ENCODE measurements at places on chromosomes 5 and 9.

DNA sequence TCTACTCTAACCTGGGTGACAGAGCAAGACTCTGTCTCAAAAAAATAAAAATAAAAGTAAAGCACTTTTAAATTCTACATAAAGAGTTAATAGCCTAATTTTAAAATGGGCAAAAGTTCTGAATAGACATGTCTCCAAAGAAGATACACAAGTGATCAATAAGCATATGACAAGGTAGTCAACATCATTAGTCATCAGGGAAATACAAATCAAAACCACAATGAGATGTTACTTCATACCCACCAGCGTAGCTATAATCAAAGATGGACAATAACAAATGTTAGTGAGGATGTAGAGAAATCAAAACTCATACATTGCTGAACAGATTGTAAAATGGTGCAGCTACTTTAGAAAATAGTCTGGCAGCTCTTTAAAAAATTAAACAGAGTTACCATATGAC lies 64.1 kb downstream of the IQGAP2 start:
- peaks cover 49% of the 10 kb centered on the region for H3K36me3 ChIP-seq
- H3K27me3 ChIP-seq: no peaks in the 10 kb centered on the region
- H3K27ac ChIP-seq: no peak overlapping the region
- no peak overlapping the region for H3K4me3 ChIP-seq

DNA sequence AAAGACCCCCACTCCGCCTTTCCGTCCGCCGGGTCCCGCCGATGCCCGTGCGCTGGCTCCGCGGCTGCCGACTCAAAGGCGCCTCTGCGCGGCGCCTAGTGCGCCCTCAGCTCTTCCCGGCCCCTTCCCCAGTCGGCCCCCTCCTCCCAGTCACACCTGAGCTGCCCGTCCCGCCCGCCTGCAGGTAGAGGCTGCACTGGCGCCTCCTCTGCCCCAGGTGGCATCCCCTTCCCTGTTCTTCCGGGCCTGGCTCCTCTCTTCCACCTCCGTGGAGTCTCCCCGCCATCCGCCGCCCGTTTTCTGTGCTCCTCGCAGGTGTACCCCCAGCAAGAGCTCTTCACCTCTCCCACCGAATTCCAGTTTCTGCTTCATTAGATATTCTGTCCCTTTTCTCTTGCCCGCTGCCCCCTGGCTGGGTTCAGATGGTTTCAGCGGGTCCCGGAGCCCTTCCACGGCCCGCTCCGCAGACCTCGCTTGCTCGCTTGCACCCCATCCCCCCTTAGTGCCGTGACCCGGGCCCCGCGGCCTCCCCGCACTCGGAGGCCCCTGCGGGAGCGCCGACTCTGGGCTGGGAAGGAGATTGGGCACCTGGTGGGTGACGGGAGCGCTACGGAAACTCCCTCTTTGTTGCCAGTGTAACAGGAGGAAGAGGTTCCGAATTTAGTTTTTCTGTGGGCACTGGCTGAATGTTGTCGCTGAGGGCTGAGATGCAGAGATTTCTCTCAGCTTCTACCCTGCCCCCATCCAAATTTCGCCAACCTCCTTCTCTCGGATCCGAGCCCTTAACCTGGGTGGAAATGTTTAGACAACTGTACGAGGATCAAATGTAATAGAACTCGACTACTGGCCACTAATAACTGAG lies 809 bp downstream of the SLC44A1 start:
- peak overlapping the region; percentile 57 for H3K4me3 ChIP-seq
- no peaks in the 10 kb centered on the region for H3K36me3 ChIP-seq
- peak; percentile 38 for DNase-seq

DNA sequence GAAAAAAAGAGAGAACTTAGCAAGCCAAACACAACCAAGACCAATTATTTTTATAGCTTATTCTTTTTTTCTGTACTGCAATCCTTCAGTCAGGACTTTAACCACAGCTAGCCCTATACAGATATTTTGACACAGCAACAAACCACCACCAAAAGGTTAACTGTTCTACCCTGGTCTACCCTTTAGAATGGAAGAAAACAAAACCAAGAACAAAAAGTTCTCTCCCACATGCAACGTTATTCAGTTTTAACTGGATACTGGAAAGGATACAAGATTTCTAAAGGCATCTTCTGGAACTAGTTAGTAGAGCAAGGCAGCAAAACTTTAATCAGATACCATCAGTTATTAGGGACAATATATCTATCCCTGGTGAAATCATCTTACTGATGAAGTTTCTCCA lies 32.6 kb downstream of the ECPAS start:
- H3K27me3 ChIP-seq: no peaks in the 10 kb centered on the region
- no peak overlapping the region for H3K27ac ChIP-seq
- DNase-seq: no peak

DNA sequence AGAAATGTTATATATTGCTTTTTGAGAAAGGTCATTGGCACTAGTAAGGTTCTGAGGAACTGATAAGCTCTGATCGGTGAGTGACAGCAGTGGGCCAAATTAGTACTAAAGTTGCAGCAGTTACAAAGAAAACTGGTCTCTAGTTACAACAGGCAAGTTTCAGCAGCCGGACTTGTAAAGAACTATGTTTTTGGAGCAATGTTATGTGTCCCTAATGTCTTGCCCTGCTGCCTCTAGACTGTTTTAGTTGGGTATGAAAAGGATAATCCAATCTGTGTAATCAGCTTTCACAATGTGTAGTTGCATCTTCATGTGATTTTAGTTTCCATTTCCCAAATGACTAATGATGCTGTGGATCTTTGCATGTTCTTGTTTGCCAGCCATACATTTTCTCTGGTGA lies 113.5 kb downstream of the CAMK4 start:
- H3K27ac ChIP-seq: no peak overlapping the region
- DNase-seq: no peak
- no peaks in the 10 kb centered on the region for H3K27me3 ChIP-seq

DNA sequence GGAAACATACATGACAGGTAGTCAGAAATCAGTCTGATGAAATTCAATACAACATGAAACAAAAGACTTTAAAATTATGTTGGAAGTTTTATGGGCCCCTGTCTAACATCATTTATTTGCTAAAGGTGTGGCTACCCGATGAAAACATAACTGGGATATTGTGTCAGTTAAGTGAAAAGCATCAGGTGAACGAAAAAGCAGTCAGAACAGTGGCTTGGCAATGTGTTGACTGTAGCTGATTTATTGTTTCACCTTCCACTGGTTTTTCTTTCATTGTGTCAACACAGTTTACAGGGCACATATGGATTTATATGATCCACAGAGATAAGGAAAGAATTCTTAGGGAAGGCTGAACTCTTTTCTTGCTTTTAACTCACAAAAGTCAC lies 429.6 kb upstream of the ZNF608 start:
- DNase-seq: no peak
- no peak overlapping the region for H3K27ac ChIP-seq
- no peaks in the 10 kb centered on the region for H3K27me3 ChIP-seq
- no peaks in the 10 kb centered on the region for H3K36me3 ChIP-seq
- H3K4me1 ChIP-seq: no peaks in the 10 kb centered on the region
- no peak overlapping the region for H3K4me3 ChIP-seq

GRCh38 chr5:158819840-158820620 lies 279.7 kb downstream of the EBF1 start:
- no peaks in the 10 kb centered on the region for H3K36me3 ChIP-seq
- no peak overlapping the region for H3K27ac ChIP-seq
- H3K4me1 ChIP-seq: no peaks in the 10 kb centered on the region

GRCh38 chr9:96062031-96062430 lies 186.5 kb downstream of the ERCC6L2 start:
- H3K36me3 ChIP-seq: no peaks in the 10 kb centered on the region
- H3K4me3 ChIP-seq: no peak overlapping the region
- H3K27ac ChIP-seq: no peak overlapping the region

- H3K36me3 ChIP-seq: no peaks in the 10 kb centered on the region
- H3K4me3 ChIP-seq: no peak overlapping the region
- no peak overlapping the region for H3K27ac ChIP-seq
- DNase-seq: no peak
Measured at GRCh38 chr9:107870927-107871680, 381.5 kb upstream of the KLF4 start.

GRCh38 chr9:116635908-116636307 lies 51.2 kb upstream of the TRIM32 start:
- H3K27ac ChIP-seq: no peak overlapping the region
- DNase-seq: no peak
- no peak overlapping the region for H3K4me3 ChIP-seq
- H3K36me3 ChIP-seq: no peaks in the 10 kb centered on the region

DNA sequence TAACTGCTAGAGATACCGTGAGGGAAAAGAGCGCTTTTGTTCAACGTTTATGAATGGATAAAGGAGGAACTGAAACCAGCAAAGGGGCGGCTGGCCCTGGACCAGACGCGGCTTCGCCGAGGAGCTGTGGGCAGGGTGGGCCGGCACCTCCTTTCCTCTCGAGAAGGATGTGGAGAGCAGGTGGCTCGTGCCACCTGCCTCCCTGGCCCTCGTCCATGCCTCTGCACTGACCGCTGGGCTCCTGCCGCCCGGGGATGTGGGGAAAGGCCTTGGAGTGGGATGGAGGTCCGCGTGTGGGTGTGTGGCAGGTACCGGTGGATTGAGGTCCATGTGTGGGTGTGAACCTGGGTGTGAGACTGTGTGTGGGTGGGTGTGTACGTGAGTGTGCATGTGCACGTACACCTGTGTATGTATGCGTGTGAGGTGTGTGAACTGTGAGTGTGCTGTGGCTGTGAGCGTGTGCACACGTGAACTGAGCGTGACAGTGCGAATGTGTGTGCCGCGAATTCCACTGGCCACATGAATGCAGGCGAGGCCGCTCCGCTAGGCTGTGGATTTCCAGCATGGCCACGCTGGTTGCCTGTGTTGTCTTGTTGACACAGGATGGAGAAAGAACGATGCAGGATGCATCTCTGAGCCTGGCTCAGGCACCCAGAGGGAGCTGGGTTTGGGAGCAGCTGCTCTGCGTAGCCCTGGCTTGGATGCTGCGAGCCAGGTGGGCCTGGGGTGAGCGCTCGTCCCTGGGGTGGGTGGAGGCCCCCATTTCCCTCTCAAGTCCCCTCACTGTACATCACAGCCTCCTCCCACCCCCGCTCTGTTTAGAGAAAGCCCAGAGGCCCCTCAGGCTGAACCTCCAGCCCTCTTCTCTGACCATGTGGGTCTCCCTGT lies 4.4 kb upstream of the CEP72 start:
- no peak overlapping the region for H3K27ac ChIP-seq
- H3K27me3 ChIP-seq: no peaks in the 10 kb centered on the region
- H3K36me3 ChIP-seq: no peaks in the 10 kb centered on the region
- no peak for DNase-seq

DNA sequence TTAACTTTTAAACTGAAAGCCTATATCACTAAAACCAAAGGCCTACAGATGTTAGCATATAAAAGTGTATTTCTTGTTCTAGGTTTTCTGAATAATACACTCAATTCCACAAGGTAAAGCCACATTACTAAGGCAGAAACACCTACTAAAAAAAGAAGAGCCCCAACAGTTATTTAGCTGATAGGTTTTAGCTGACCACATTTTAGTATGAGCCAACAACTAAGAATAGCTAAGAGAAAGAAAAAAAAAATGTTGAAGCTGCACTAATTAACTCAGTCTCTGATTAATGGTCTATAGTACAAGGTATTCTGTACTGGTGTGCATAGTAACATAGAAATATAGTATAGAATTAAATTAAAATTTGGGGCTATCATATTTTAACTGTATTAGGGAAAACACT lies 23.5 kb downstream of the ZFR start:
- no peaks in the 10 kb centered on the region for H3K27me3 ChIP-seq
- H3K4me1 ChIP-seq: peaks cover 12% of the 10 kb centered on the region
- H3K4me3 ChIP-seq: peak overlapping the region; percentile 14

DNA sequence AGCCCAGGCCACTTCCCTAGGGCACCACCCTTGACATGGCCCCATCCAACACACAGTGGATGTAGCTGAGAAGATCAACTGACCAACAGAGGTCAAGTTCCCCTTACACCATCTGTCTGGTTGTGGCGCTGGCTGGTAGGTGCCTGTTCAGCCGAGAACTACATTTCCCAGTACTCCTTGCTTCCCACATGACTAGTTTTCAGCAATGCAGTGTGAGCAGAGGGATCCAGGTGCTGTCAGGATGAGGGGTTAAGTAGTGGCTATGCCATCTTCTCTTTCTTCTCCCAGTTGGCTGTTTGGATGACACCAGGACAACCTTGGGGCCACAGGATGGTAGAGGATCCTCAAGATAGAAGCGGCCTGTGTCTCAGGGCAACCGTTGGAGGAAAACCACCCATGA lies 48.6 kb upstream of the SH3PXD2B start:
- H3K27me3 ChIP-seq: no peaks in the 10 kb centered on the region
- H3K36me3 ChIP-seq: no peaks in the 10 kb centered on the region
- H3K4me1 ChIP-seq: no peaks in the 10 kb centered on the region
- H3K4me3 ChIP-seq: no peak overlapping the region
- DNase-seq: no peak
- no peak overlapping the region for H3K27ac ChIP-seq

GRCh38 chr9:108787690-108788048 lies 68.1 kb downstream of the ACTL7B start:
- no peaks in the 10 kb centered on the region for H3K4me1 ChIP-seq
- no peak overlapping the region for H3K27ac ChIP-seq
- H3K4me3 ChIP-seq: no peak overlapping the region
- H3K27me3 ChIP-seq: peaks cover 5% of the 10 kb centered on the region
- DNase-seq: no peak

GRCh38 chr9:134913713-134914500 lies 3.8 kb downstream of the FCN1 start:
- no peak for DNase-seq
- H3K4me3 ChIP-seq: no peak overlapping the region
- no peak overlapping the region for H3K27ac ChIP-seq
- H3K27me3 ChIP-seq: no peaks in the 10 kb centered on the region
- H3K36me3 ChIP-seq: no peaks in the 10 kb centered on the region

- H3K27ac ChIP-seq: no peak overlapping the region
- no peaks in the 10 kb centered on the region for H3K4me1 ChIP-seq
- no peak overlapping the region for H3K4me3 ChIP-seq
- no peaks in the 10 kb centered on the region for H3K36me3 ChIP-seq
Measured at GRCh38 chr9:102985162-102985895, 9.8 kb upstream of the CYLC2 start.

DNA sequence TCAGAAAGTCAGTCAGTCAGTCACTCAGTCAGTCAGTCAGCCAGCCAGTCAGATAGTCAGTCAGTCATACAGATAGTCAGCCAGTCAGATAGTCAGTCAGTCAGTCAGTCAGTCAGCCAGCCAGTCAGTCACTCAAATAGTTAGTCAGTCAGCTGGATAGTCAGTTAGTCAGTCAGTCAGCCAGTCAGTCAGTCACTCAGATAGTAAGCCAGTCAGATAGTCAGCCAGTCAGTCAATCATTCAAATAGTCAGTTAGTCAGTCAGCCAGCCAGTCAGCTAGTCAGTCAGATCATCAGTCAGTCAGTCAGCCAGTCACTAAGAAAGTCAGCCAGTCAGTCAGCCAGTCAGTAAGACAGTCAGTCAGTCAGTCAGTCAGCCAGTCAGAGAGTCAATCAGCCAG lies 477.1 kb downstream of the AGTPBP1 start:
- no peaks in the 10 kb centered on the region for H3K27me3 ChIP-seq
- DNase-seq: no peak
- no peaks in the 10 kb centered on the region for H3K4me1 ChIP-seq
- no peak overlapping the region for H3K27ac ChIP-seq
- H3K4me3 ChIP-seq: no peak overlapping the region

GRCh38 chr5:14359069-14360043 lies 216.2 kb downstream of the TRIO start:
- no peaks in the 10 kb centered on the region for H3K27me3 ChIP-seq
- H3K27ac ChIP-seq: no peak overlapping the region
- peaks cover 3% of the 10 kb centered on the region for H3K4me1 ChIP-seq
- no peak for DNase-seq
- H3K36me3 ChIP-seq: no peaks in the 10 kb centered on the region
- no peak overlapping the region for H3K4me3 ChIP-seq
